ENCODE measurements at places on chromosomes 7 and 10.
A peak's percentile ranks its signal among the peaks of the same experiment; 100 is the strongest.

GRCh38 chr10:91552274-91553095 lies 80.4 kb downstream of the PPP1R3C start:
- peak; percentile 73 for DNase-seq

GRCh38 chr7:141122736-141123135 lies 48.9 kb downstream of the TMEM178B start:
- DNase-seq = no peak

DNA sequence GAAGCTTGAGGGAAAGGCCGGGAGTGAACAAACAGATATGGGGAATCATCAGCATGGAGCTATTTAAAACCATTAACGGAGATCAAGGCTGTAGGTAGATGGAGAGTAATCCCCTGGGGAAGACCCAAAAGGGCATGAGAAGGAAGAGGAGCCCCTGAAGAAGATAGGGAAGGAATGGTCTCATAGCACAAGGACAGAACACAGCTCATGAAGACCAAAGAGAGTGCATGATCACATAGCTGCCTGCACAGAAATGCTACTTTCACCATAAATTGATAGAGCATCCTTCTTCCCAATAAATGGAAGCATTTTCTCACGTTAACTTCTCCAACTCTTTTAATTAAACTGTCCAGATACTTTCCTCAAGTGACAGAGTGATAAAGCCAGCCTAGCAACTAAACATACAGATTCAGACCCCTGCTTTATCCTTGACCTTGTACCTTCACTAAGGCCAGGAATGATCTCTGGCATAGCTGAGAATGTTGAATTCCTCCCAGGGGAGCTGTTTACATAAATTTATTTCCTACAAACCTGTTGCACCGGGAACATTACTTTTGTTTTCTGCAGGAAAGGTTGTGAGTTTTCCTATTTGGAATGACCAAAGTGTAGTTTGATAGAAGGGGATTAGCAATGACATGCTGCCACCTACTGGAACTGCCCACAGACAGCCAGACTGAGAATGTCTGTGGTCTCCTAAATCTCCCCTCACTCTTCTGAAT lies 110.8 kb upstream of the LRGUK start:
- DNase-seq = no peak

GRCh38 chr7:50335795-50336754 lies 31.6 kb downstream of the IKZF1 start:
- no peak for DNase-seq

DNA sequence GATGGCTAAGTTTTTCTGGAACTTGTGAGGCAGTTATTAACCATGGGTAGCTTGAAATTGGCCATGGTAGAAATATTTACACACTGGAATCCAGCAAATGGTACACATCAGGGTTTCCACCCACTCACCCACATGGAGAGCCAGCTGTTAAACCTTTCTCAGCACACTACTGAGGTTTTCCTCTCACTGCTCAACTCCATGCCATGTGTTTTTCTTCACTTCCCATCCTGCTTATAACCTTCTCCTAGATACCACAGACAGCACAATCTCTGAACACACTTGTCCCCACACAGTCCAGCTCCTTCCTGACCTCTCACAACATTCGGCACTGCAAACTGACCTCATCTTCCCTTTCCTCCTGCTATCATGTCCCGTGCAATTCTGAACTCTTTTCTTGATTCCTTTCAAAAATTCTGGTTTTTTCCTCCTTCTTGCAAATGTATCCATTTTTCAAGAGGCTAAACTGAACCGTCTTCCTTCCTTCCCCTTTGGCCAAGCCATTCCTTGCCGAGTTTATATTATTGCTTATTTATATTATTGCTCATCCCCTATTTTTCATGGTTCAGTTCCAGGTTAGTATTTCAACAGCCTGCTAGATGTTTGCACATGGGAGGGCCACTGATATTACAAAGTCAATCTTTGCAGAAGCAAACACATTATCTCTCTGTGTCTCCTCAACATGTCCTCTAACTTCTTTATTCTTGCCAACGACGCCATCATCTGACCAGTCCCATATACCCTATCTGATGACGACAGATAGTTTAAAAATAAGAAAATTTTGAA lies 606.4 kb downstream of the SORCS1 start:
- no peak for DNase-seq

All from right lobe of liver (tissue), 6 donors.